ENCODE measurements at places on chromosomes 5 and 9.

DNA sequence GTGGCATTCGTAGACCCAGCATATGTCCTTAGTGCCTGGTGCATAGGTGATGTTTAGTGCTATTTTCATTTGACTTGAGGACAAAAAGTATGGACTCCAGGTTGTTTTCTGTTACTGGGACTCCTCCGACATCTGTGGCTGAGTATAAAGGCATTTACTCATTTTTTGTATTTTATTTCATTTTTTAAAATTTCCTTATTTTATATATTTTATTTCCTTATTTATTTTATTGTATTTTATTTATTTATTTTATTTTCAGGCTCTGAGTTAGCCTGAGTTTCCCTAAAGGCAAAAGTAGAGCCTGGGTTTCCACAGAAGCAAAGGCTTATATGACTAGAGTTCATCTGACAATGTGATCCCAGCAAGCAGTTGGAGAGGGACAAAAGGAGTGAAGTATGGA, 91.6 kb downstream of the FOCAD start:
- DNase-seq = no peak

DNA sequence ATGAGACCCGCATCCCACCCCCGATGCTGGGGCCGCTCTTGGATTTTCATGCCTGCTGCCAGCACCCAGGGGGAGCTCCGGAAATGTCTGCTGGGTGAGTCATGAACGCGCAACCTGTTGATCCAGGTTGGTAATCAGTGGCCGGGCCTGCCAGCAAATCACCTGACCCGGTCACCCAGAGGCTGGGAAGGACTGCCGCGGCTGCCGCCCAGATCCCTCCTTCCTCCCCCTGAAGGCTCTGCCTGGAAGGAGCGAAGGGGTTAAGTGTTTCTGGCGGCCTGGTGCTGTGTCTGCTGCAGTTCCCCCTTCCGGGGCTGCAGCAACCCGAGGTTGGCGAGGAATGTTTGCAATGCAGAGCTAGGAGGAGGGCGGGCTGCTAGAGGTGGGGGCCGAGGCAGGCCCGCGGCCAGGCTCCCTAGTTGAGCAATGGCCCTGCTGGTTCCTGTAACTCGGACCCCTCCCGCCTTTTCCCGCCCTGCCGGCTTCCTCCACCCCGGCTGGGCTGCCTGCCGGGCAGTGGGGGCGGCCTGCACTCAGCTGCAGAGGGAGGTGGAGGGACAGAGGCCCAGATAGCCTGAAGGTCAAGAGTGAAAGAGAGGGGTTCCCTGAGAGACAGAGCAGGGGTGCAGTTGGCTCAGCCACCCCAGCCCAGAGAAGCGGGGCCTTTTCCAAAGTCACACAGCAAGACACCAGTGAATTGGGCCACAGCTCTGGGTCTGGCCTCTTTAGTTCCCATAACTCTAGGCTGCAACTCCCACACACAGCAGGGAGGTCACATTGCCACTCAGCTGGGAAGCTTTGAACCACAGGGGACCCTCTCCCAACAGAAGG, 156.3 kb upstream of the IER5L start:
- DNase-seq = peak; percentile 62

GRCh38 chr5:6193310-6193709, 185.0 kb downstream of the MED10 start:
- DNase-seq = no peak

GRCh38 chr5:95720094-95720786, 10.9 kb upstream of the RHOBTB3 start:
- no peak for DNase-seq

GRCh38 chr5:132177691-132178149, 49.9 kb downstream of the P4HA2 start:
- DNase-seq = no peak

- DNase-seq = no peak
Measured at GRCh38 chr9:70449461-70449860, 35.0 kb upstream of the KLF9 start.

DNA sequence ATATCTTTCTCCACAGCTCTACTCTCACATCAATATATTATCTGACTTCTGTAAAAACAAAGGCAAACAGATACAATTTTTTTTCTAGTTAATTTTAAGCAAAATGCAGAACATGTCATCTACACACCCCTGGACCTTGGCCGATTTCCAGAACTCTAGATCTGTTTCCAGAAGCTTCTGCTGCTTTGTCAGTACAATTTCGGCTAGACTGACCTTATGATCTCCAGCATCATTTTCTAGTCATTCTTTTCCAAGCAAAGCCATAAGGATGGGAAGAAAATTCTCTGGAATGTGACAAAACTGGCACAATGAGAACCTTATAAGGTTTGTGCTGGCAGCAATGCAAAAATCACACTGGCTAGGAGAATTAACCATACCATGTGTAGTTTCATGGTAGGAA, 132.8 kb upstream of the MPDZ start:
- DNase-seq = no peak

GRCh38 chr9:26669701-26670670, 222.6 kb downstream of the CAAP1 start:
- DNase-seq = no peak
